ENCODE measurements at places on chromosomes 13 and 19.

DNA sequence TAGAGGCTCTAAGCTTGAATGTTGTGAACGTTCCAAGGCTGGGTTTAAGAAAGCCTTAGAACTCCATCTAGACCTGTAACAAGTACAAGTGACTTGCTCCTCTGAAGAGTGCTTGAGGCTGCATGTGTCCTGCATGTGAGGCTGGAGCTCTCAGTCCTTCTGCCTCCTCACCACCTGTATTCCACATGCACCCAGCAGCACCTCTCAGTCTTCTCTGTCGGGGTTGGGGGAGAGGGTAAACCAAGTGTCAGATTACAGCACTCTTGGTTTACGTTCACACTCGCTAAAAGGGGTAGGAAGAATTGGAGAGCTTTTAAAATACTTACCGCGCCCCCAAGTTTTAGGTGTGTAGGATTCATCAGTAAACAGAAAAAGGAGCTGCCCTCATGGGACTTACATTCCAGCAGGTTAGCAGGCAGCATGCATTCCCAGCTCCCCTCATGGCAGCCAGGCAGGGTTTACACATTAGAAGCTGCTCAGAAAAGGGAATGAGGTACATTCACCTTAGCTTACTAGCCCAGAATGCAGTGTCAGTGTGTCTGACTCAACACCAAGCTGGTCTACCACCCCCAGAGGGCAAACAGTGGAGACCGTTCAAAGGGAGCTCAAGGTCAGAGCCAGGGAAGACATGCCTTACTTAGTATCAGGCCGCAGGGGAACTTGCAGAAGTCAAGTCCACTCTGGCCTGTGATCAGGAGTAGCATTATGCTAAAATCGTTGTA lies 248.1 kb downstream of the PCCA start:
- DNase-seq = no peak

- no peak for DNase-seq
Measured at GRCh38 chr13:20035130-20035529, 76.6 kb downstream of the ZMYM2 start.

DNA sequence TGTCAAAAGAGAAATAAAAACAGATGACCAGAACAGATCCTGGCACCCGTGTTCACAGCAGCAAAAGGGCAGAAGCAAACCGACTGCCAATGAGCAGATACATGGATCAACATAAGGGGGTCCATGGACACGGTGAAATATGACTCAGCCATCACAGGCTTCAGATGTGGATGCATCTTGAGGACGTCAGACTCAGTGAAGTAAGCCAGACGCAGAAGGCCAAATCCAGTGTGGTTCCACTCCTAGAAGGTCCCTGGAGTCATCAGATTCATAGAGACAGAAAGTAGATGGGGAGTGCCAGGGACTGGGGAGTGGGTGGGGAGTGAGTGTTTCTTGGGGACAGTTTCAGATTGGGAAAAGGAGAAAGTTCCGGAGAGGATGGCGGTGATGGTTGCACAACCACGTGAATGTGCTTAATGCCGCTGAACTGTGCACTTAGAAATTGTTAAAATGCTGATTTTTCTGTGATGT lies 28.8 kb upstream of the SEMA6B start:
- DNase-seq = no peak

- DNase-seq = no peak
Measured at GRCh38 chr19:45508861-45509691, 1.8 kb downstream of the VASP start.

GRCh38 chr19:50266041-50266440 lies 62.6 kb downstream of the MYH14 start:
- DNase-seq = no peak

DNA sequence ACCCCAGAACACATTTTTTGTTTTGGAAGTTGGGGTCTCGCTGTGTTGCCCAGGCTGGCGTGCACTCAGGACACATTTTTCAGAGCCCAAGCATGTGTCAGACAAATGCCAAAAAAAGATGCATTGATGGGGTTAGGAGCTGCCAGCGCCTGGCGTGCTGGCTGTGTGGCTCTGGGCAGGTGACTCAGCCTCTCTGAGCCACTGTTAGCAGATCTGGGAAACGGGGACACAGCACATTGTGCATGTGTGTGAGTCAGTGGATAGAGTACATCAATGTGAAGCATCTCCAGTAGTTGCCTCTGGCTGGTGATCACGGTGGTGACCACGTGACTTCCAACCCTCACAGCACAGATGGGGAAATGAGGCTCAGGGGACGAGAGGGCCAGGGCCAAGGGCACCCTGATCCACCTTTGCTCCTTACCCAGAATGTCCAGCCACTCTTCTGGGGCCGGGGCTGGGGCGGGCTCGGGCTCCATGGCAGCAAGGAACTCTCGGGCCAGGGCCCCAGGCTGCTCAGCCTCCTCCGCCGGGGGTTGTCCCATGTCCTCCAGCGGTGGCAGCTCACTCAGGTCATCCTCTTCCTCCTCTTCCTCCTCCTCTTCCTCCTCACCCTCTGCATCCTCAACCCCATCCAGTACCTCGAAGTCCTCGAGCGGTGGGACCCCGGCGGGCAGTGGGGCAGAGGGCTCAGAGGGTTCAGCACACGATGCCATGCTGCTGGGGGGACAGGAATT lies 1.9 kb downstream of the FKBP8 start:
- DNase-seq = no peak

Measured in vagina (tissue), 2 donors.